GM12865 (cell line): ENCODE measurements at places on chromosomes 7 and 10.

DNA sequence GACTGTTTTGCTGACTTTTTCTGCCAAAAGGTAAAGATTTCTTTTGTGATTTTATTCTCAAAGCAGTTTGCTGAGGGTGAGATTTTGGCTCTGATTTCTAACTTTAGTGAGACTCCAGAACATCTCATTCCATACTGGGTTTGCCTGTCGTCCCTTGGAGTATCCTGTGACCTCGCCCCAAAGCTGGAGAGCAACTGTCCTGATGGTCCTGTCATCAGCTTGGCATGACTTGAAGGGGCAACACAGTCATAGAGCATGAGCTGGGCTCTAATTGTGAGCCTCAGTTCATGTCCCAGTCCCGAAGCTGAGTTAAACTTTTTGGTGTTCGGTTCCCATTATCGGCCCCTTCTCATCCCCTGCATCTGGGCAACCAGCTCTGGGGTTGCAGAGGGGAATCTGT is 23.4 kb downstream of the C10orf90 start:
- no peak for DNase-seq

DNA sequence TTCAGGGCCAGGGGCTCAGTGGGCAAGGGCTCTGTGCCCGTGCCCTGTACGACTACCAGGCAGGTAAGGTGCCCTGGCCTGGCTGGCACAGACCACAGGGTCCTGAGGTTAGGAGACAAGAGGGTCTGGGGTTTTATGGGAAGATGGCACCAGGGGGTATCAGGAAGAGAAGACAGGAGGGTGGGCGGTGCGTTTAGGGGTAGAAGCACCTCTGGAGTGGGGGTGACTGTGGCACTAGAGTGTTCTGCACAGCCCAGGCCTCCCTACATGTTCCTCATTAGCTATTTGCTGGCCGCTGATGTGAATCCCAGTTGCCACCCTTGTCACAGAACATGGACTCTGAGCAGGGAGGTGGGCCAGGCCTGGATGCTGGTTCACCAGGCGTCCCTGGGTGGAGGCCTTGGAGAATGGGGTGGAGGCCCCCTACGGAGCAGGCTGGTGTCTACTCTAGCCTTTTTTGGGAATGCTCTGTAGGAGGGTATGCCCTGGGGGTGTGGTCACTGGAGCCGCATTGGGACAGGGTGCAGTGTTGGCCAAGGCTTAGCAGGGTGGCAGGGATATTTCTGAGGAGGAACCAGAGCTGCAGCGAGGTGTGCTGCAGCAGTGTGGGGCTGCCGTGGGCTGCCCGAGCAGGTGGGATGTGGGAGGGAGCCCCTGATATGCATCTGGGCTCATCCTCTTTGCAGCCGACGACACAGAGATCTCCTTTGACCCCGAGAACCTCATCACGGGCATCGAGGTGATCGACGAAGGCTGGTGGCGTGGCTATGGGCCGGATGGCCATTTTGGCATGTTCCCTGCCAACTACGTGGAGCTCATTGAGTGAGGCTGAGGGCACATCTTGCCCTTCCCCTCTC is 5.0 kb downstream of the PGAM2 start:
- no peak for DNase-seq

DNA sequence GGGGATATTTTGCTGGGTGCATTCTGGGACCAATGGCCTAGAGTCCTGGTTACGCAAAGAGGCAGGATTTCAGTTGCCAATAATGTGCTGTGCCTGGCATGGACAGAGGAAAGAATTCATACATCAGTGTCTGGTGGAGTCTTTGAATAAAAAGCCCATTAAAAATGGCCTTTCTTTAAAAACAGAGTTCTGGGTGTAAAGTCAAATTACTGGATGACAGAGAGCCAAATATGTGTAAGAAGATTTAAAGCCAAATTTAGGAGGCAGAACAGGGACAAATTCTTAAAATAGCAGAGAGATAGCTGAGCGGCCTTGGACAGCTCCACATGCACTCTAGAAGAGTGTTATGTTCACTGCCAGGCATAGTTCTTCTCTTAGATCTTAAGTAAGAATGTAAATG is 60.8 kb upstream of the MEOX2 start:
- no peak for DNase-seq

DNA sequence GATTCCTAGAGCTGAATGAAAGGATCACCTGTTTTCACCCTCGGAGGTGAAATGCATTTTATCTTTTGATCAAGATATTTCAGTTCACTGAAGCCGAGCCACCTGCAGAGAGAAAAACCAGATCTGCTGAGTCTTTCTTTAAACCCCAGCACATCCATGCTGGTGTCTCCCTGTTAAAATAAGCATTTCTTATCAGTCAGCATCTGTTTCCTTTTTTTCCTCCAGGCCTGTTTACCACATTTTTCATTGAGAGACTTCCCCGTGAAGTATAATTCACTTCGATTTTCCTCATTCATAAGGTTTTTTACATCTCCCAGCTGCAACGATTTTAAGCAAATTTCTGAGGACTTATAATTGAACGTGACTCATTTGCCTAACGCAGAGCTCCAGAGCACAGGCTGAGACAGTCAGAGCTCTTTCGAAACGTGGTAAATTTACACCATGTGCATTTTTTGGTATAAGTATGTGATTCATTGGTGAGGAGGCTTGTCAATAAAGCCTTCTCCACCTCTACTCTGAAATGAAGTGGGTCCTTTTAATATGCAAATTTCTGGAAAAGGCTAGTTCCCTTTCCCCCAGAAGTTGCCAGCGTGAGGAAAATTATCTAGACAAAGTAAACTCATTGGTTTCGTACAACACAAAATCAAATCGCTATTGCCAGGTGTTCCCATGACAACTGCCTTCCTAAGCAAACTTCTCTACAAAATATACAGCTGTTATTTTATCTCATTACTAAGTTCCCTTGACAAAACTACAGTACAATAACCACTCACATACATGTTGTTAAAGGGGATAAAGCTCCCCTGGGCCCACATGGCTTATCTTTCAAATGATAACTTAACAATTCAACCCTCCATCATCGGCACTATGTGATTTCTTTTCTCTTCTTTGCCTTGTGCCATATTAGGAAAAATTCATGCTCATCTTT is 374.8 kb upstream of the AKR1E2 start:
- no peak for DNase-seq

GRCh38 chr10:72712136-72712535 is 20.2 kb downstream of the MCU start:
- DNase-seq, result no peak

DNA sequence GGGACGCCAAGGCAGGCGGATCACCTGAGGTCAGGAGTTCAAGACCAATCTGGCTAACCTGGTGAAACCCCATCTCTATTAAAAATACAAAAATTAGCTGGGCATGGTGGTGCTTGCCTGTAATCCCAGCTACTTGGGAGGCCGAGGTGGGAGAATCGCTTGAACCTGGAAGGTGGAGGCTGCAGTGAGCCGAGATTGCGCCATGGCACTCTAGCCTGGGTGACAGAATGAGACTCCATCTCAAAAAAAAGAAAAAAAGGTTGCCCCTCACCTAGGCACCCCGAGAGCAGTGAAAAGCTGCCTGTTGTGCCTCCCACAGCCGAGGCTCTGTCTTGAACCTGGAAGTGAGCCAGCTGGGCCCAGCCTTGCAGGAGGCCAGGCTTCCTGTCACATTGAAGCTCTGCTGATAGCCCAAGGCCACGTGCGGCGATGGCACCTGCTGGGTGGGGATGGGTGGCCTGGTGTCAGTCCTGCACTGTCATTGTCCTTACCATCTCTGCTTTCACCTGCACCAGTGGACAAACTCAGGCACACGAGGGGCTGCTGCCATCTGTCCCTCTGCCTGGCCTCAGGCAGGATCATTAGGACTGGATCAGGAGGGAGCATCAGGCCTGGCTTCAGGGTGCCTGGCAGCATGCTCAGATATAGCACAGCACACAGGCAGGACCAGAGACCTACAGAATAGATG is 37.8 kb downstream of the DNAJB12 start:
- DNase-seq, result no peak

DNA sequence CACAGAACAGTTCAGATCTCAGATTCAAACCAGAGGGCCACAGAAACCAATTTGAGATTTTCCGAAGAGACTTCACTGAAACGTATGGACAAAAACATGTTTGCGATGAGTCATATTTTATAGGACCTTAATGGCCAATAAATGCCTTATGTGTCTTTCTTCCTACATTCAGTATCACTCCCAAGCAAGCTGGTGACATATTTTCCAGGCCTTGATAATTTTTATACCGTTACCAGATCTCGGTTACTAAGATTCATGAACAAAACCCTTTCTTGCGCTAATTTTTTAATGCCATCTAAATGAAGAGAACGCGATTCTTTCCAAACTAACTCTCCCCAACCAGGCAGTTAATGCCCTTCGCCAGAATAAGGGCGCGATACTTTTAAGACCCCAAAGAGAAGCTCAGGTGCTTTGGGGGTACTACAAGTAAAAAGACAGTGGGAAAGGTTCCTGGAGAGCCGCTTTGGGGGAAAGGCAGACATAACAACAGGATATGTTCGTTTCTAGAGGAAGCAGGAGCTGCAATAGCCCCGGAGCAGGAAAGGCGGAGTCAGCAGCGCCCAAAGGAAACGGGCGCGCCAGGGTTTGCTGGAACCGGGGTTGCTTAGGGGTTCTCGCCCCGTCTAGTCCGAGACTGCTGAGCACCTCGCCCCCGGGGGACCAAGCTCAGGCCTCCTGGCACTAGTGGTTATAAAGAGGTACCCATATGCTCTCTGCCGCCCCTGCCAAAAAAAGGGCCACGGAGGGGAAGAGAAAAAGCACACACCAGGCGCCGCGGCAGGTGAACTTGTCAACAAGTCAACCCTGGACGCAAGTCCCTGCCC is 884 bp downstream of the ICA1 start:
- DNase-seq, result peak; percentile 37

- DNase-seq, result no peak
Observed at GRCh38 chr7:70263471-70264255, 665.4 kb downstream of the AUTS2 start.

DNA sequence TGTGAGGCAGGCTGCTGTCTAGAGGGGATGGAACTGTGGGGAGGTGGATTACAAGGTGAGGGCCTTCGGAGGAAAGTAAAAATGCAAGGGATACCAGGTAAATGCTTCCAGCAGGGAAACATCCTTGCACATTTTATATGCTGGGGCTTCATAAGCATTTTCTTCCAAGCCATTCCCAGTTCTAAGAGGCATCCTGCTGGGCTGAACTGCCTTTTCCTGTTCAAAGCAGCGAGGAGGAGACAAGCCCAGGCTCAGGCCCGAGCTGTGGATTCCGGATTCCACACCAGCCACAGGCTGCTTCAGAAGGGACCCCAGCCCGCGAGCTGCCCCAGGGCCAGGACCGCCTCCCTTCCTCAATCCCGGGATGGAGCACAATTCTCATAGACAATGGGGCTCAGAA is 249.7 kb downstream of the TNS3 start:
- DNase-seq, result no peak

- no peak for DNase-seq
Observed at GRCh38 chr10:63115732-63116383, 17.3 kb upstream of the NRBF2 start.

DNA sequence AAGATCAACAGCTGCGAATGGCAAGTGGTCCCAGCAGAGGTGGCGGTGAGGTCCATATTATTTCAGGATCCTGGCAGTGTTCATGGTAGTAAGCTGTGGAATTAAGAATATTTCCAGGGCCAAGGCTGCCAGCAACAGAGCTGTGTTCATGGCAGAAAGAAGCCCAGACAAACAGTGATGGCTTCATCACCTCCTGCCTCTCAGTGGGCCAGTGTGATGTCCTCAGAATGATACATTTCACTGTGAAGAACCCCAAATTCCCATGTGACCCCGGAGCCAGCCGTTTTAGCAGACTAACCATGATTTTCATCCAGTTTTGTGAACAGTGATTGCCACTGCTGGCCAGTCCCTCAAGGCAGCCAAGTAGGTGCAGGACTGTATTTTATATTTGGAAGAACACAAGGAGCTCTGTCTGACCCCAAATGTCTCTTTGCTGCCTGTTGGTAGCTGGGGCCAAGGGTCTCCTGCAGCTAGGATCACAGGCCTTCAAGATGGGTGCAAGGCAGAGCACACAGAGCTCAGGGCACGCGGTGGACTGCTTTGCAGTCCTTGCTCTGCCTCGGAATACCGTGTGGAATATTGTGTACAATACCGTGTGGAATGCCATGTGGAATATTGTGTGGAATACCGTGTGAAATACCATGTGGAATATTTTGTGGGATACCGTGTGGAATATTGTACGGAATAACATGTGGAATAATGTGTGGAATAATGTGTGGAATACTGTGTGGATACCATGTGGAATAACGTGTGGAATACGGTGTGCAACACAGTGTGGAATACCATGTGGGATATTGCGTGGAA is 132.3 kb upstream of the CHST15 start:
- peak; percentile 67 for DNase-seq

DNA sequence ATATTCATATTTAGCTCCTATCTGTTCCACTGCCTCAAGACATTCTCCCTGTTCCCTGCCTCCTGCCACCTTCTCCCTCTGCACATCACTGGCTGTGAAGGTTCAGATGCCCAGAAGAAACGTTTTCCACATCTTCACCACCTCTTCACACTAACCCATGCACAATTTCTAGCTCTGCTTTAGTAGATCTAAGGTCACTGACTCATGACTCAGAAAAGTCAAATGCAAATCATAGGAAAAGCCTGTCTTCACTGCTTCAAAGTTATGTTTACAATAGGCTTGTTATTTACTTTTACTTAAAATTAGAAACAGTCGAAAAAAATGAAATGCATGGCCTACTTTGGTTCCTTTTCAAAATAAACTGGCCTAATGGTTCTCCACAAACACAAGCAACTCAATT is 2.5 kb downstream of the SCRN1 start:
- DNase-seq, result peak; percentile 37

DNA sequence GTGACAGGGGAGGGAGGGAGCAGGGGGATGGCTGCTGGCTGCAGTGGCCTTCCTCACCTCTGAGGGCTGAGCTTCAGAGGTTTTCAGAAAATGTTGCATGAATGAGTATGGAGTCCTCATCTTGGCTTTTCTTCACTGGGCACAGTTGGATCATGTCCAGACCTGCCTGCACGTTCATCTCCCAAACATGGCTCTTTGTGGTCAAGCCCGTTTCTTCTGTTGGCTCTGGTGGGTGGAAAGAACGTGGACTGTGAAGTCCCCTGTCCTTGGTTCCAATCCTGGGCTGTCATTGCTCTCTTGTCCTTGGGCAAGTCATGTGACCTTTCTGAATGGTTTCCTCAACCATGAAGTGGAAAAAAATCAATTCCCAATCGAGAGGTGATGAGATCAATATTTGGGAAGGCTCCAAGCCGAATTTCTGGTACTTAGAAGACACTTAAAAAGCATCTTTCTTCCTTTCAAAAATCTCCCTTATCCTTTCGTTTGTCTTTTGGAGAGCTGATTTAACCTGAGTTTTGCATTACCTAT is 34.5 kb downstream of the TSPAN14 start:
- DNase-seq, result no peak

- DNase-seq, result no peak
Observed at GRCh38 chr10:62093863-62094291, 174.8 kb downstream of the RTKN2 start.

DNA sequence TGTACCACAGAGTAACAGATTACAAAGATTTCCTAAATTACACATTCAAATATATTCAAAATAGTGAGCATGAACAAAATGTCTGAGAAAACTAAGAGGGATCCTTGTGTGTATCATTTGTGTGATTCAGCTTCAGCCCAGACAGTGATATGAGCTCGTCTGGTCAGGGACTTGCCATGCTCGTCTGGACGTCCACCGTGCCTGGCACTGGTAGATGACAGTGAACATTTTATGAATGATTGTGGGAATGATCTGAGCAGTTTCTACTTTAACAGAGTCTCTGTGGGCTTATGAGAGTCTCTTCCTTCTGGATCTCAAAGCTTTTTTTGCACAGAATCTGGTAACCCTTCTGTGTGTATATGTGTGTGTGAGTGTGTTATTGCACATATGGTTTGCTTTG is 34.2 kb upstream of the ANKRD2 start:
- DNase-seq, result no peak
